Tibial nerve (tissue), 4 donors: ENCODE measurements at places on chromosomes 3 and 15. TPM values are rescaled to one million over a fixed set of nuclear protein-coding genes. Genes with fewer than 3 reads are reported as not detected.
A peak's percentile ranks its signal among the peaks of the same experiment; 100 is the strongest.

Gene DET1
- 7.3 TPM for total RNA-seq

Gene ATP10A
- 23.7 TPM for total RNA-seq

Gene KNG1
- not detected for total RNA-seq

Gene BFSP2
- total RNA-seq = not detected

Gene SPINT1
- 12.0 TPM for total RNA-seq

Gene PLSCR2
- total RNA-seq = not detected

Gene SLC51A
- total RNA-seq = not detected

Gene RFT1
- 15.9 TPM for total RNA-seq

Gene AMT
- 7.0 TPM for total RNA-seq

Gene HHATL
- total RNA-seq = not detected

Gene SLC28A1
- total RNA-seq = not detected

GRCh38 chr3:158731938-158732855 lies at the start of gene RARRES1:
Gene RARRES1 (minus strand): TSS chr3:158732457. CDS start chr3:158732415, 42 bp downstream.
- peak; percentile 52 for DNase-seq

DNA sequence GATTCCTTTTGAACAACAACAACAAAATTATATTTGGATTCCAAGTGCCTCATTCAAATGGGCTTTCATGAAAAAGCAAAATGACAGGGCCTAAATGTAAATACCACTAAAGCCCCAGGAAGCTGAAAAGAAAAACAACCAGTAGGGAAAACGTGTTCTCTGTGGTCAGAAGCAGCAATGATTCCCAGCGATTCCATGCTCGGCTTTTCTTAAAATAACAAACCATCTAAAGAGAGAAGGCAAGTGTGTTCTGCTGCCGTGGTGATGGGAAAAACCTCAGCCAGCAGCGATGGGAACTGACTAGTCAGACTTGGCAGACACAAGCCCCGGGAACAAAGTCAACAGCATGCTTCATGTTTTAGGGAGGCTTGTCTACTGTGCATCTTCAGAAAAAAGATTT lies 153.6 kb downstream of the TNIK start:
- DNase-seq = peak; percentile 43

GRCh38 chr3:45462522-45463265 lies 74.3 kb downstream of the LARS2 start:
- no peak for DNase-seq

DNA sequence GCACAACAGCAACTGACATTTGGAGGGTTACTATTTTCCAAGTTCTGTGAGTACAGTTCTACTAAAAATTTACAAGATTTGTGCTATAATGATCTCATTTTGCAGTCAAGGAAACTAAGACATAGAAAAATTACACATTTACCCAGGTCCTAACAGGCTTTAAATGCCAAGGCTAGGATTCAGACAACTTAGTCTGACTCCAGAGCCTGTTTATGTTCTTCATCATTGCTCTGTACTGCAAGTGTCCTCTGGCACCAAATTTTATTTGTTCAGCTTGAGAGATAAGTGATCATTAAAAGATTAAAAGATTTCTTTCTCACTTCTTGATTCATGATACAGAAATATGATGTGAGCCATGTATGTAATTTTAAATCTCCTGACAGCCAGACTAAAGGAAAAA lies 290.8 kb downstream of the UBE2E2 start:
- DNase-seq = no peak

DNA sequence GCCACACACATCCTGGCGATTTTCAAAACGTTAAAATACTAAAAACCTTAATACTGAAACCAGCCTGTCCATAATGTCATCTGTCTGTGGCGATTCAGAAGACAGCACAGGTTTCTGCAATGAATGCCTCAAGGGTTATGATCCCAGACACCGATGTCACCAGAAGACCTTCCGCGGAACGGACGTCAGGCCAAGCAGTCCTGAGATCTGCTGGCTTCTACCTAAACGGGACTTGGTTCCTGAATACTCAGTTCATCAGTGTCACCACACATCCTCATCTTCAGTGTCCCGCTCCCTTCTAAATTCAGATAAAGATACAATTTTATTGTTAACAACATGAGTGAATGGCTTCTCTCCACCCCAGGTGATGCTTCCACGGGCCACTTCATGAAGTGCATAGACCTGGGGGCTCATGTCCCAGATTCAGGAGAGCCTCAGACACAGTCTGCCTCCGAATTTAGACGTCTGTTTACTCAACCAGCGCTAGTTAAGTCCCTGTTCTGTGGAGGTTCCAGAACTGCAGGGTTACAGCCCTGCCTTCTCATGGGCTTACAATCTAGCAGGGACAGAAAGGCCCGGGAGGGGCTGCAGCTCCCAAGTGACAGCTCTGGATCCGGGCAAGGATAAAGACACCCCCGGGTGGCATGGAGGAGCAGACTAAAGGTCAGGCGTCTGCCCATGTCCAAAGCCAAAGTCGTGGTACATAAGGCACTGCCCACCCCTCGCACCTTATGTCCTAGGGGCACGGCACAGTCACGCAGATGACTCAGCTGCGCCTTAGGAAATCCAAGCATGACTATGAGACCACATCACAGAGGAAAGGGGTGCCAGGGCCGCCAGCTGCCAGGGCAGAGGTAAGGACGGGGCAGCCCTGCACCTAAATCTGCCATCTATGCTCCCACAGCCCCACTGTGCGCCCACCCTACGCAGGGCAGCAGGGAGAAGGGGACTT lies 75.9 kb downstream of the VGLL4 start:
- no peak for DNase-seq

DNA sequence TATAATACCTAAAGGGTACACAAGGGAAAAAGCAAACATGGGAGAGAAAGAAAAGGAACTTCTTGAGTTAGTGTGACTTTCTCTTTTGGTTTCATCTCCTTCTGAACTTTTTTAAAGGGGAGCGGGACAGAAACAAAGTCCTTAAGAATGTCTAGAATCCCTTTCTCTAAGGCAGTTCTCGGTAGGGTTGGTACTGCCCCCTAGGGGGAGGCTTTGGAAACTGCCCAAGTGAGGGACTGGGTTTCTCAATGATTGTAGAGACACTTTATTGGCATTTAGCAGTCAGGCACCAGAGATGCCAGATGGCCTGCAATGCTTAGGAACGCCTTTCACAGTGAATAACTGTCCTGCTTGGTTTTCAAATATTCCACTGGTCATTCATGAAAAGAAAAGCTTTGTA lies 172.7 kb downstream of the WDR72 start:
- DNase-seq = no peak

GRCh38 chr3:37773911-37774310 lies 87.8 kb upstream of the CTDSPL start:
- no peak for DNase-seq

DNA sequence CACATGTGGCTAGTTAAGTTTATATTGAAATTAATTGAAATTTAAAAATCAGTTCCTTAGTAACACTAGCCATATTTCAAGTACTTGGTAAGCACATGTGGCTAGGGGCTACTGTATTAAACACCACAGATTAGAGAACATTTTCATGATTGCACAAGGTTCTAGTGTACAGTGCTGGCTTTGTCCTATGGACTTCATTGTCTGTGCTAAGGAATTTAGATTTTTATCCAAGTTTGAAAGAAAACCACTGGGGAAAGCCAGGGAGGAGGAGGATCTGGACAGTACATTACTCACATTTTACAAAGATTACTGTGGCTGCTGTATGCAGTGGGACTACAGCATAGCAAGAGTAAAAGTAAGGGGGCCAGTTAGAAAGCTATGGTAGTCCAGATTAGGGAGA lies 13.9 kb downstream of the STAC start:
- DNase-seq = no peak

- no peak for DNase-seq
These were observed 7.7 kb downstream of the NT5DC2 start for GRCh38 chr3:52525680-52526561.

- DNase-seq = no peak
These were observed 84.9 kb upstream of the UBE2E1 start for GRCh38 chr3:23720885-23721284.

- no peak for DNase-seq
These were observed 23.1 kb downstream of the SRGAP3 start for GRCh38 chr3:9226326-9226725.

DNA sequence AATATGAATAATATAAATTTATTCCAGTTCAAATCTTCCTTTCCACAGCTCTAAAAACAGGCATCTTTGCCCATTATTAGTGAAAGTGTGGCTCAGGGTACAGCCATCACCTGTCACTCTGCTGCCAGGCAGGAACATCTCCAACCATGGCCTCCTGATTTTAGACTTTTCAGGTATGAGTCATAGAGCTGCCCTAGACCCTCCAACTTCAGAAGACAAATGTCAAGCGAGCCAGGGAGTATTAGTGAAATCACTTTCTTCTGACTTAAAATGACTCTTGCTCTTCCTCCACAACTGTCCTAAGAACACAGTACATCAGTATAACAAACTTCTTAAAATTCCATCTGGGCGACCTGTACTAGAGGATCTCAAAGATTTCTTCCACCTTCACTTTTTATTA lies 78.1 kb upstream of the AKAP13 start:
- DNase-seq = no peak

DNA sequence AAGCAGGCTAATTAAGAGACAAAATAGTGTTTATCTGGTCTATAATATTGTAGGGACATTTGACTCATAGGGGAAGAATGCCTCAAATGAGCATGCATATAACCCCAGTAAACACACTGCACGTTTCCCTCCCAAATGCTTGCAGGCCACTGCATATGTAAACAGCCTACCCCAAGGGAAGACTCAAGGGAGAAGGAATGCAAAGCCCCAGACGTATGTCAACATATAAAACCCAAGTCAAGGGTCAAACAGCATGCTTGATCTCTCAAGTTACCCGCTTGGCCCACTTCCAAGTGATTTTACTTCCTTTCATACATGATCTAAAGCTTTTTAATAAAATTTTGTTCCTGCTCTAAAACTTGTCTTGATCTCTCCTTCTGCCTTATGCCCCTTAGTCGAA lies 1090.0 kb downstream of the OTOL1 start:
- DNase-seq = no peak

DNA sequence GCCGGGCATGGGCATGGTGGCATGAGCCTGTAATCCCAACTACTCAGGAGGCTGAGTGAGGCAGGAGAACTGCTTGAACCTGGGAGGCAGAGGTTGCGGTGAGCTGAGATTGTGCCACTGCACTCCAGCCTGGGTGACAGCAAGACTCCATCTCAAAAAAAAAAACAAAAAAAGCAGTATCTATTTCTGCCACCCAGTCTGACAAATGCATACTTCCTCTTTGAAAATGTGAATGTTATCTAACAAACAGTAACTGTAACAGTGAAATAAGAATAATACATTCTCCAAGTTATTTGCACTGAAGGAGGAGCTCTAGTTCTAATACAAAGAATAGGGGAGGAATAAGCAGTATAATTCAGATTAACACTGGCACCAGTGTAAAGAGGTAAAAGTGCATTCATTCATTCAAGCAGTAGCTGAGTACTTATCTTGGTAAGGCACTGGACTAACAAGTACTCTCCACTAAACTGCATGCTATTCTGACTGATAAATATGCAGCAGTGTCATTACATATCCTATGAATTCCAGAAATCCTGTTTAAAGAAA lies 12.9 kb downstream of the VPS13C start:
- DNase-seq = no peak

DNA sequence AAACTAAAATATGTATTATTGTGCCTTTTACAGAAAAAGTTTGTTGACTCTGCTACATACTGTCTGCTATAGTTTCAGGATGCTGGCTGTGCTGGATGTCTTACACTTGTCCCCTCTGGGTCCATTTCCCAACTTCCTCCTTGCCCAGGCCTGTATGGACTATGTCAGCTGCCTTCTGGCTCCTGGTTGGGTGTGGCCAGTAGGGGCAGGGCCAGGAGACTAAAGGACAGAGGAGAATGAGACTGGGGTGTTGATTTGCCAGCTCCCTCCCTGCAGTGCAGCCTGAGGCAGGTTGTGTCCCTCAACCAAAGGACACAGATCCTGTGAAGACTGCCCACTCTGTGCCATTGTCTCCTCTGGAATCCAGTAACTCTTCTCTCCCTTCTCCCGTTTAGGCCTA lies 90.6 kb upstream of the UBE2E2 start:
- no peak for DNase-seq

- no peak for DNase-seq
These were observed 333.5 kb downstream of the FOXP1 start for GRCh38 chr3:71250026-71250425.

DNA sequence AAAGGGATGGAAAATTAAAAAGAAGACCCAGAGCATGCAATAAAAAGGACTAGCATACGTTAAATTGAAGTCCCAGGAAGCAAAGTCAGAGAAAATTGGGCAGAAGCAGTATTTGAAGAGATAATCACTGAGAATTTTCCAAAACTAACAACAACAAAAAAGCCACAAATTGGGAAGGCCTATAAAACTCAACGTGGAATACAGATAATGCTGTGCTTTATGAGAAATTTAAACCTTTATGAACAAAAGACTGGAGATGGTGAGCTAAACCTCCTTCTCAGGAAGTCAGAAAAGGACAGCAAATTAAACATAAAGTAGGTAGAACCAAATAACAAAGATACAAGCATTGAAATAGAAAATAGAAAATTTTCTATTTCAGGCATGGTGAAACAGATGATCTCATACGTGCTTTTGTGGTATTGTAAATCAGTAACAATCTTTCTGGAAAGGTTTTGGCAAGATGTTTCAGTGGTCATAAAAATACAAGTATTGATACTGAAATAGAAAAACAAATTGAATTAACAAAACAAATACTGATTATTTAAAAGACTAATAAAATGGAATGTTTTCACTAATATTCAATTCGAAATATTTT lies 55.6 kb downstream of the LYSMD4 start:
- DNase-seq = no peak

DNA sequence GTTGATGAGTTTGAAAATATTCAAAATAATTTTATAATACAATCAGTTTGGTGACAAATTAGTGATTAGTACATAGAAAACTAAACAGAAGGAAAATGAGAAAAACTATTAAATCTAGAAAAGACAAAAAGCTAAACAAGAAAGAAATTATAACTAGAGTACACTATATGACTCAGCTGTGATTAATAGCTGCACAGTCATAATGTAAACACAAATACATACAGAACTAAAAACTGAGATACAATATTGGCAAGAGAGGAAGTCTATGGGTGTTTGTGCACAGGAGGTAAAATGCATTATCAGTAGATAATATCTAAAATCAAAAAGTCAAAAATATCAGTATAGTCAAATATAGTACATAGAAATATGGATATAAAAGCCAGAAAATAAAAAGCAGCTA lies 80.7 kb upstream of the PCSK6 start:
- no peak for DNase-seq

DNA sequence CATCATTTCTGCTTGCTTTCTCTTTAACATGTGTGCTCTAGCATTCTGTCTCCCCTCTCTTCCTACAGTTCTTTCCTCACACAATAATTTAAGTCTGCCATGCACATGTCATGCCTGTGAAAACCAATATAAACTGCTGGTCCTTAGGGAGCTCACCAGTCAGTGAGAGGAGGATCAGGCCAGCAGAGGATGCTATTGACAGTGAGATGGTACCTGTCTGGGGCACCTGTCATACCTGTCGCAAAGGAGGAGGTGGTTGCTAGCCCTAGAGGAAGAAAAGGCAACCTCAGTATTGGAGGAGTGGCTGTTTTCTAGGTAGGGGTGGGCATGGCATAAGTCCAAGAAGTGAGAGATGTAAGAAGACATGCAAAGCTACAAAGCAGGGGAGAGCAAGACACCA lies 194.6 kb downstream of the GABRG3 start:
- DNase-seq = no peak

- no peak for DNase-seq
These were observed 37.6 kb downstream of the CACNA2D3 start for GRCh38 chr3:54159917-54160316.
